ENCODE measurements at places on chromosomes 5 and 9.

DNA sequence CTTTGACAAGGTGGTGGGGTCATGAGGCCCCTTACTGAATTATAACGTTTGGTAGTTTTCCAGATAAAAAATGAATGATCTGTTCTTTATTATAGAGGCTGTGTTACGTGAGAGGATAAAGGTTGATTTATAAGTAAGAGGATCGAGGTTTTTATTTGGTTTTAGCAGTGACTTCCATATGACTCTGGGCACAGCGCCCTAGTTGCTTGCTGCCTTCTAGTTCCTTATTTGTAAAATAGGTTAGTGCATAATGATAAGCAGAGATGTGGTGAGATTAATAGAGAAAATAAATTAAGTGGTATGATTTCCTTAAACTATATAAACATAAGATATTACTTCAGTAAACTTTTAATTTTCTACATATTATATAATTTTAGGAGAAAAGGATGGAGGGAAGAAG lies 29.8 kb downstream of the MRRF start:
- DNase-seq: no peak

- no peak for DNase-seq
Measured at GRCh38 chr5:54669845-54670244, 152.3 kb downstream of the SNX18 start.

- DNase-seq: peak; percentile 71
Measured at GRCh38 chr5:159178978-159179377, 30.4 kb downstream of the RNF145 start.

DNA sequence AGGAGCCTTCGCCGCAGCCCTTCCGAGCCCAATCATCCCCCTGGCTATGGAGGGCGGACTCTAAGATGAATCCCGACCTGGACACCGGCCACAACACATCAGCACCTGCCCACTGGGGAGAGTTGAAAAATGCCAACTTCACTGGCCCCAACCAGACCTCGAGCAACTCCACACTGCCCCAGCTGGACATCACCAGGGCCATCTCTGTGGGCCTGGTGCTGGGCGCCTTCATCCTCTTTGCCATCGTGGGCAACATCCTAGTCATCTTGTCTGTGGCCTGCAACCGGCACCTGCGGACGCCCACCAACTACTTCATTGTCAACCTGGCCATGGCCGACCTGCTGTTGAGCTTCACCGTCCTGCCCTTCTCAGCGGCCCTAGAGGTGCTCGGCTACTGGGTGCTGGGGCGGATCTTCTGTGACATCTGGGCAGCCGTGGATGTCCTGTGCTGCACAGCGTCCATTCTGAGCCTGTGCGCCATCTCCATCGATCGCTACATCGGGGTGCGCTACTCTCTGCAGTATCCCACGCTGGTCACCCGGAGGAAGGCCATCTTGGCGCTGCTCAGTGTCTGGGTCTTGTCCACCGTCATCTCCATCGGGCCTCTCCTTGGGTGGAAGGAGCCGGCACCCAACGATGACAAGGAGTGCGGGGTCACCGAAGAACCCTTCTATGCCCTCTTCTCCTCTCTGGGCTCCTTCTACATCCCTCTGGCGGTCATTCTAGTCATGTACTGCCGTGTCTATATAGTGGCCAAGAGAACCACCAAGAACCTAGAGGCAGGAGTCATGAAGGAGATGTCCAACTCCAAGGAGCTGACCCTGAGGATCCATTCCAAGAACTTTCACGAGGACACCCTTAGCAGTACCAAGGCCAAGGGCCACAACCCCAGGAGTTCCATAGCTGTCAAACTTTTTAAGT lies 819 bp downstream of the ADRA1B start:
- DNase-seq: no peak

GRCh38 chr5:159571501-159572244 lies 241.4 kb upstream of the IL12B start:
- no peak for DNase-seq

DNA sequence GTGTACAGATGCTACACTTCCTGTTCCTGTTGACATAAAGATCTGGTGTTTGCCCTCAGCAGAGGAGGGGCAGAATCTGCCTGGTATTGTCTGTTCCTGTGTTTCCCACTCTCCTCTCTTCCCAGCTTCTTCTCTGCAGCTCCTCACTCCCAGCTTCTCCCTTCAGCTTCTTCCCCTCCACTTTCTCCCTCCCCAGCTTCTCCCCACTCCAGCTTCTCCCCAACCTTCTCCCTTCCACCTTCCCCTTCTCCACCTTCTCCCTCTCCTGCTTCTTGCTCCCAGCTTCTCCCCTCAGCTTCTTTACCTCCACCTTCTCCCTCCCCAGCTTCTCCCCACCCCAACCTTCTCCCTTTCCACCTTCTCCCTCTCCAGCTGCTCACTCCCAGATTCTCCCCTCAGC lies 148.9 kb upstream of the IRX2 start:
- DNase-seq: no peak

DNA sequence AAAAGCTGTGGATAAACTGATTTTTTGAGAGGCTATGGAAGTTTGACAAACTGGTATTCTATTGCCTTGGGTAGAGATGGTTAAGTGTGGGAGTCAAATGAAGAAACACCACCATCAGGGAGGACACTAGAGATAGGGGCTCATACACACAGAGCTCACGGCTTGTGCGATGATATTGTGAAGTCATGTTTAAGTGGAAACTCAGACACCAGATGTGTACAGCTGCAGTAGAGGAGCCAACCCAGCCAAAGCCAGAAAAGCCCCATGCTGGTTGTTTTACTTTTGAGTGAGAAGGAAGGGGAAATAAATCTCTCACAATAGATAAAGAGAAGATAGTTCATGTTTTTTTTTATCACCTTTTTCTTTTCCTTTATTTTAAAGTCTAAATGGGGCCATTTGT lies 377.7 kb downstream of the DMRT2 start:
- DNase-seq: no peak

GRCh38 chr5:143074414-143074996 lies 304.3 kb downstream of the ARHGAP26 start:
- no peak for DNase-seq

Measured in GM04503 (cell line).